NCI-H2227 treated with DMSO at 0.1 percent for 48 hours (cell line): ENCODE measurements at places on chromosomes 1 and 21.

GRCh38 chr1:70220015-70220414, 1.2 kb upstream of the SRSF11 start:
- DNase-seq, result no peak

GRCh38 chr1:152577168-152577567, 3.1 kb downstream of the LCE3D start:
- DNase-seq, result no peak

DNA sequence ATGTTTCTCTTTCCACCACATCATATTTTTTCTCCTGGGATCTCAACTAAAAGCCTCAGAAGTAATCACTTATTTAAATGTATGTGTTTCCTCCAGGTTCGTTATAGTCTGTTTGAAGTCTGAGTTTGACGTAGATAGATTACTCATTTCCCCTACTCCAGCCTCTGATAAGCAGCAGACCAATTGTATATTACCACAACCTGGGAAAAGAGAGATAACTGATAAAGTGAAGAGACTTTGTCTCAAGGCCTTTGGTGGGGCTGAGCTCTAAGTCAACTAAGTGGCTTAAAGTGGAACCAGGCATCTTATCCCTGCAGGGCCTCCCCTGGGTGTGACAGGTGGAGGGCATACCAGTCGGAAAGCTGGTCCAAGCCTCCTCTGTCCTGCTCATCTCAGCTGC, 34.9 kb upstream of the CACNA1E start:
- no peak for DNase-seq

- DNase-seq, result no peak
These were observed 4.9 kb downstream of the MDM4 start for GRCh38 chr1:204520834-204521709.

GRCh38 chr1:53180226-53180625, 16.4 kb upstream of the CPT2 start:
- no peak for DNase-seq

GRCh38 chr1:11328444-11328843, 55.4 kb downstream of the UBIAD1 start:
- no peak for DNase-seq

GRCh38 chr1:81115422-81115821, 685.3 kb upstream of the ADGRL2 start:
- DNase-seq, result no peak

GRCh38 chr1:209629621-209630382, 22.4 kb downstream of the LAMB3 start:
- no peak for DNase-seq

GRCh38 chr21:33249331-33250002, 16.7 kb upstream of the IL10RB start:
- no peak for DNase-seq

DNA sequence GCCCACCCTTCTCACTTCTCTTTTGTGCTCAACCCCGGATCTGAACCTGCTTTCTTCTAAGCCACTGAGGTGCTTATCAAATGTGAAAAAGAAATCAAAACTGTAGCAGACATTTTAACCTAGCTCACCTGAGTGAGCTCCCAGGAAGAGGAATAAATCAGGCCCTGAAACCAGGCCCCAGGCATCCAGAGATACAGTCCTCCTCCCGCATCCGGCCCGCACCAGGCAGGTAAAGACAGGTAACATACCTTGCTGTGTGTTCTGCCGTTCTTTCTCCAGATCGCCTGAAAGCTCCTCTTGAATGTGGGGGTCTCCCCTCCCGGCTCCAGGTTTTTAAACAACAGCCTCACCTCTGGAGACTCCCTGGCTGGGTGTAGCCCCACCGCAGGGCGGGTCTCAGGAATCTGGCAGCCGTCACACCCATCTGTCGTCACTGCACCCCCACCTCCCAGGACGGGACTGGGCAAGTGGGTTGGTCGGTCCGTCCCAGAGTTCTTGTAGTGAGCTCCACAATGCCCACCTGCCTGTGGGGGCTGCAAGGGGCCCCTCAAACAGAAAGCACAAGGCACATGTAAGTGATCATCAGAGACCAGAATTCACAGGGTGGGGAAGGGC, at the start of gene LAMB3:
TSS of gene LAMB3 (minus strand) at position 305 of the 615 bp plus-strand sequence. CDS start 1,481 bp downstream, outside the sequence.
- DNase-seq, result no peak

DNA sequence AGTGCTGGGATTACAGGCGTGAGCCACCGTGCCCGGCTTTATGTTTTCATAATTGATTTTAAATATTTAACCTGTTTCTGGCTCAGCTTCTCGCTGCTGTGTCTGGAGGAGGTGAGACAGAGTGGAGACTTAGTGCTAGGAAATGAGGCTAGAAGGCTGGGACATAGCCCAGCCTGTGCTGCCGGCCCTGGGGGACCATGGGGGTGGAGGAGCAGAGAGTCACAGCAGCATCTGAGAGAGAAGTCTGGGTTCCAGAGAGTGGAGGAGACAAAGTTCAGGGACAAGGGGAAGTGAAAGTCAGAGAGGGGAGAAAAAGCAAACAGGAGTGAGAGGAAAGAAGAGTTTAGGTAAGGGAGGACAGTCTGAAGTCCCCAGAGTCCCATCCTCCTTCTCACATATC, 71.9 kb downstream of the LHX9 start:
- no peak for DNase-seq

- no peak for DNase-seq
These were observed 150.9 kb downstream of the NTMT2 start for GRCh38 chr1:170296642-170297041.

- no peak for DNase-seq
These were observed 31.9 kb downstream of the H3-3A start for GRCh38 chr1:226094451-226094850.

GRCh38 chr21:17585875-17586450, 26.7 kb downstream of the BTG3 start:
- peak; percentile 63 for DNase-seq

GRCh38 chr1:247317702-247318101, 14.0 kb downstream of the ZNF496 start:
- DNase-seq, result no peak
